ENCODE measurements at places on chromosomes 13 and 19. TPM values are rescaled to one million over a fixed set of nuclear protein-coding genes. Genes with fewer than 3 reads are reported as not detected.
A peak's percentile ranks its signal among the peaks of the same experiment; 100 is the strongest.

BEST2 gene
- not detected for total RNA-seq

NUFIP1 gene
- total RNA-seq, result 2.3 TPM

- H3K4me1 ChIP-seq, result no peaks in the 10 kb centered on the region
- H3K27ac ChIP-seq, result no peak overlapping the region
- no peak for DNase-seq
- H3K36me3 ChIP-seq, result no peaks in the 10 kb centered on the region
- H3K4me3 ChIP-seq, result no peak overlapping the region
- H3K27me3 ChIP-seq, result no peaks in the 10 kb centered on the region
Observed at GRCh38 chr19:44775676-44776240, 1.9 kb upstream of the CBLC start.

DNA sequence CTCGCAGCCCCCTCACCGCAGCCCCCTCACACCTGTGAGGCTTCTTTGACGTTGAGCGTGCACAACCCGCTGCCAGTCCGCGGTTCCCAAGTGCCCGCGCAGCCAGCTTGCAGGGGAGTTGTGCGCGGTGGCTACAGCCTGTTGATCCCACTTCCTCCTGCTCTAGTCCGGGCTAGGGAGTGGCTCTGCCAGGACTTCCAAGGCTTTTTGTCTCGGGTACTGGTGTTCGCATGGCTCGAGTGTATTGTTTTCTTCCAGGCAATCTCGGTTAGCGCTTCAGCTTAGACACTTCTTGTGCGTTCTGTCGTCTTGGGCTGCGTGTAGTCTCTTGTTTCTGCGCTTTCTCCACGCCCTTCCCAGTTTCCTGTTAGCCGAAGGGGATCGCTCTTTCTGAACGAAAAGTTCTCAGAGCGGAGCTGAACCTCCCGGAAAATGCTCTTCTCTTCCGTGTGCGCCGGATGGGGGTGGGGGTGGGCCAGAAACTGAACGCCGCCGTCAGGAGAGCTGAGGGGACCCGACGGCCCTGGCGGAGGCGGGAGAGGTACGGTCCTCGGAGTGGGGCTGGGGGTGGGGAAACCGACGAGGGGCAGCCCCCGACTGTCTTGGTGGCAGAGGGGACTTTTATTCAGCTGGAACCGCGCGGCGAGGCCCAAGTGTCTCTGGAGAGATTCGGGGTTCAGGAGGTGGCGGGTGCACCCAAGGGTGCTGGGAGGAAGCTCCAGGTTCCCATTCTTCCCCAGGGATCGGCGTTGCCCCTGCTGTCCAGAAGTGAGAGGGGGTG is 697 bp upstream of the DGKH start:
- H3K4me3 ChIP-seq, result peak overlapping the region; percentile 78
- H3K4me1 ChIP-seq, result no peaks in the 10 kb centered on the region
- peak overlapping the region; percentile 93 for H3K27ac ChIP-seq
- H3K36me3 ChIP-seq, result no peaks in the 10 kb centered on the region
- H3K27me3 ChIP-seq, result no peaks in the 10 kb centered on the region

- DNase-seq, result no peak
- no peaks in the 10 kb centered on the region for H3K27me3 ChIP-seq
- peaks cover 13% of the 10 kb centered on the region for H3K4me1 ChIP-seq
- H3K27ac ChIP-seq, result no peak overlapping the region
Observed at GRCh38 chr19:45446944-45447343, 20.9 kb upstream of the FOSB start.
